ENCODE measurements at places on chromosomes 13 and 19.

DNA sequence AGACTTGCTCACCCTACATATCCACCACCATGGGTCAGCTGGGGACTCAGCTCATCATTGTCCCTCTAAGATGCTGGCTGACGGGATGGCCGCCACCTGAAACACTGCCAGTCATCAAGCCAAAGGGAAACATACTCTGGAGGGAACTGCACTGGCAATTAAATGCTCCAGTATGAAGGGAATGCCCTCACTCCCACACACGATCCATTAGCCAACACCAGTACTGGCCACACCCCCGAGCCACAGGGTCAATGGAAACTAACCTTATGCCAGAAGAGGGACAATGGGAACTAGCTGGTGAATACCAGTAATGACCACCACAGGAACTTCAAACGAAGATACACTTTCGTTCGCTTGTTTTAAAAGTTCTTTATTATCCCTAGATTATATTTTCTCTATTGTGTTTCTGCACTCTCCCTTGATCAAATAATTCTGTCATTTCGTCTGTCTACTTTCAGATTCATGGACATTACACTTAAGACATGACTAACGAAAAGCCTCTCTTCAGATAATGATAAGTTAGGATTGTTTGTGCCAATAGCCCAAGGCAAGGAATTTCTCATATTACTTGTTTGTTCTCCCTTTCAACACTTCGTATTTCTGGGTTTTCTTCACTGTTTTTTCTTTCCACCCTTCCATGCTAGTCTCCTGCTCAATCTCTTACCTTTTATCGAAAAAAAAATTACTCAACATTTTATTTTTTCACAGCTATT lies 1.7 kb upstream of the ZNF507 start:
- DNase-seq: no peak

DNA sequence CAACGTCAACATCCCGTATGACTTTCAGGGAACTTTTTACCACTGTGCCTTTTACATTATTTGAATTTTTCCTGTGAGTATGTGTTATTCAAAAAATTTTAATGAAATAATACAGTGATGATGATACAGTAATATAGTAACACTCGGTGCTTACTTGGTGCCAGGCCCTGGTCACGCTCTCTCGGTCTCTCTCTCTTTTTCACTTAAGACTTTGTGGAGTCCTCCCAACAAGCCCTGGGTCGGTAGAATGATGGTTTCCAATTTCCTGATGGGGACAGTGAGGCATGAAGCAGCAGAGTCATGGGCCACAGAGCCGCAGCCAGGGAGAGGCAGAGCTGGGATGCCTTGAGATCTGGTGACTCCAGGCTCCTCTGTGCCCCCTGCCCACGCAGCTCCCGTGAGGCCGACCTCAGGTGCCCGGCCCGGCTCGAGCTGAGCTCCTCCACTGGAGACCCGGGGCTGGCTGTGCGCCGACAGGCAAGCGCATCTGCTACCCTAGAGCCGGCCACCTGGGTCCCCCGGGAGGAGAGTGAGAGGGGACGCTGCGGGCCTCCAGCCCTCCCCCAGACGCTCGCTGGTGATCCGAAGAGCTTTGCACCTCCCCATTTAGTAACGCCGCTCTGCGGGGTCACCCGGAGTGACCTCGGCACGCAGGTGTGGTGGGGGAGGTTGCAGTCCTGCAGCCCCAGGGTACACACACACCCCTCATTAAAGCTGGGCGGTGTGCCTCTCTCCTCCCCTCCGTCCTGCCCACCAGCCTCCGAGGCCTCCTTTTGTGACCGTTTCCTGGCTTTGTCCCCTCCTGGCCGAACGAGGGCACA lies 4.4 kb upstream of the SBK3 start:
- no peak for DNase-seq

GRCh38 chr19:48442116-48443035 lies 3.4 kb upstream of the GRWD1 start:
- no peak for DNase-seq

DNA sequence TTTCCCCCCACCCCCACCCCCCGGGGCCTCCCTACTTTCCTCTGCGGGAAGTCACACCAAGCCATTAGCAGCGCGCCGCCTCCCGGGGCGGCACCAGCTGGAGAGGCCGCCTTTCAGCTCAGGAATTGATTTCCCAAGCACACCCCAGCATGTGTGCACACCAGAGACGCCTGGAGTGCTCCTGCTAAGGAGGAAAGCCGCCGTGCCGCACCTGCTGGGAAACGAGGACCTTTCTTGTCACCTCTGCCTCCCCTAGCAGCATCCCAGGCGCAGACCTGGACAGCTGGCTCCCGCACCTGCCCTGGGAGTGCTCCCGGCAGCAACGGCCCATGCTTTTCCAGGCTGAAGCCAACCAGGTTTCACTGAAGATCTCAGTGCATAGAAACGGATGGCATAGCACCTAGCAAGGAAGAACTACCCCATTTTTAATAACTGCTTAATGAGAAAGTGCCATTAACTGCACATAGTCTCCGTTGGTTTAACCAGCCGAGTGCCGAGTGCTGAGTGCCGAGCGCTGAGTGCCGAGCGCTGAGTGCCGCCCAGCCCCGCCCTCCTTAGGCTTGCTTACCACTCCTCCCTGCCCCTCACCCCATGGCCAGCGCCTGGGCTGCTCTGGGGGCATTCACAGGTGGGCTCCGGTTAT lies 165.0 kb downstream of the USP12 start:
- no peak for DNase-seq

- no peak for DNase-seq
These were observed 29.2 kb downstream of the ZNF146 start for GRCh38 chr19:36244066-36244465.

DNA sequence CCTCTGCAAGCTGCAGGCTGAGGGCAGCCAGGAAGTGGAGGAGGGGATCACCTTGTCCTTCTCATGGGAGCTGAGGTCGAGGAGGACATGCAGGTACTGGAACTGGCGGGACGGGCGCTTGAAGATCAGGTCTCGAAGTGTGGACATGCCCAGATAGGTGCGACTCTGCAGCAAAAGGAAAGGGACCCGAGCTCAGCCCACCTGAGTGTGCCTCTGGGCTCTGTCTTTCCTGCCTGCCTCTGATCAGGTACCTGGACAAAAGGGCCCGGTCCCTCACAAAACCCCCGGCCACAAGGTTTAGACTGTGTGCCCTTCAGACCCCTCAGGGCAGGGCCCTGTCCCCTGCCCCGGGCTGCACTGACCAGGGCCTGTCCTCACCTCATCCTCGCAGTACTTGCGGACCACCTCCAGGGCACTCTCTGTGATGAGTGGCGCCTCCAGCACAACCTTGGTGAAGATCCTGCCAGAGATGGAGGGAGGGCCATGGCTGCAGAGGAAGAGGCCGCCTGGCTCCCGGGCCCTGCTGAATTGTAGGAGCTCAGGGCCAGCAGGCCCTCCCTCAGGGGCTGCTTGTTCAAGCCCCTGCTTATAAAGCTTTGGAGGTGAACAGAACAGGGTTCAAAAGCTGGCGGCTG lies 12.5 kb upstream of the RSPH6A start:
- DNase-seq: no peak

DNA sequence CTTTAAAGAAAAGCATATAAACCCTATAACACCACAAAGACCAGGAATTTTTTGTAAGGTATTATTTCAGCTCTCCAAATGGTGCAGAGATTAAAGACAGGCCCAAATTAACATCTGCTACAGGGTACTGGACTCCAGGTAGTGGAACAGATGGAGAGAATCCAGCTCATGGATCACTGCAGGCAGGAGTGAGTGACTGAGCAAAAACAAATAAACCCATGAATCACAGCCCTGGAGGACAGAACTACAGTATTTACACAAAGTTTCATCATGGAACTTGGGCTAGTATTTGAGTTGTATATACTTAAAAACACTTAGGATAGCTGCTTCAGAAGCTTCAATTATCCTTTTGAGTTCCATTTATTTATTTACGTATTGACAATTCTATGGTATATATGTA lies 132.8 kb upstream of the SPRY2 start:
- no peak for DNase-seq

DNA sequence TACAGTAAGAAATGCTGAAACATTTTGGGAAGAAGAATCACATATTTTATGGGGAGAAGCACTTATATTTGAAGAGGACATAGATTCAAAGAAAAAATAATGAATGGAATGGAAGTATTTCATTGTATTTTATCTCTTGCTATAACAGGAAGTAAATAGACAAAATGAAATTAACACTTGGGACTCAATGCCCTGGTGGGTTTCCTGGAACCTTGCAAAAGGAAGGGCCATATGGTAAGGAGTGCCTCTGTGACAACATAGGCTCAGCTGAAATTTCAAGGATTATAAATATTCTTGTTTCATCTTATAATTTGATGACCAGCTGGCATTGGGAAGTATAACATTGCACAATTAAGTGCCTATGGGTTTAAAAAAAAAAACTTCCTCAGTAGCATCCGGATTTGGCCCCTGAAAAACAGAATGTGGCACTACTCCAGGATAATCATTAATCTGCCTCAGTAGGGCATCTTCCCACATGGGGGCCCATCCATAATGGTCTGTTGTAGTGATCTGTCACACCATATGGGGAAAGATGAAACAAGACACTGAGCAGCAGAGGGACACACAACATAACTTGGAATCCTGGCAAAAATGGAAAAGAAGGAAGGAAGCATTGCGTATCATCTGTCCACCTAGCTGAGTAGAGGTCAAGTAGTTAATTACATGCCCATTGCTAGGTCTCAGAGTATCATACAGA lies 321.6 kb downstream of the NDFIP2 start:
- DNase-seq: no peak

DNA sequence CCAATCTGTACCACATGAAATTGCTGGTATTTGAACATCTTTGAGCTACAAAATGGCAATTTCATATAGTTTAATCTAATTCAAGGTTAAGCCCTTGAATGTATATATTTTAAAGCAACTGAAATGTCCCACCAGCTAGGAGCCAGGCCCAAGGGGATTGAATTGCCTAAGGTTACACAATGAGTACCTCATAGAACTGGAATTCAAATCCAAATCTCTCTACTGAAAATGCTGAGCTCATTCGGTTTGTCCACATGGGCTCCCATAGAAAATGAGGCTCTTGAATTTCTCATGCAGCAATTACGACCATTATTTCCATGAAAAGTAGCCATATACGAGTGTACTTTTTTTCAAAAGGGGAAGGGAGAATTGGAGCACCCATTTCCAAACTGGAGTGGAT lies 31.5 kb upstream of the FNDC3A start:
- DNase-seq: no peak
